Mesenteric fat pad (tissue), 1 donor: ENCODE measurements at places on chromosomes 5 and 9. TPM values are rescaled to one million over a fixed set of nuclear protein-coding genes. Genes with fewer than 3 reads are reported as not detected.
A peak's percentile ranks its signal among the peaks of the same experiment; 100 is the strongest.

DNA sequence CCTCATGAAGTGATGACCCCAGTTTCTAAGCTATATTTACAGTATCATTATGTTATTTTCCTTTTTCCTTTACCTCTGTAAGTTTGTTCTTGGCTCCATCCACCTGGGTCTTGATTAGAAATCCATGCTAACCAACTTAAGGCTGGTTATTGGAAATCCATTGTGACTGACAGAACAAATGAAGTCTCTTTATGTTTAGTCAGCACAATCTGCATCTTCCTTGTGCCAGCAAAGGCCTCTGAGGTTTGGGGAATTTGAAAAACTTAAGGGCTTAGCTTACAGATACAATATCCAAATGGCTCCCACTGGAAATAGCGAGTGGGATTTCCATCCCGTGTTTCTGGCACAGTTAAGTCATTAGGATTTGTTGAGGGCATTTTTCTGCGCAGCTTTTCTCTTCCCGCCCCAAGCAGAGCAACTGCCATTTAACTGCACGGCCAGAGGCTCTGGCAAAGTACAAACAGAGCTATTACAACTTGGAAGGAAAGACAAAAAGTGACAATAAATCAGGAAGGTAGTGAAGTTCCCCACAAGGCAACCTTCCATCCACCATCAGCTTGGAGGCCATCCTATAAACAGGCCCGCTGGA, 64.2 kb downstream of the DCP2 start:
- DNase-seq, result no peak

DNA sequence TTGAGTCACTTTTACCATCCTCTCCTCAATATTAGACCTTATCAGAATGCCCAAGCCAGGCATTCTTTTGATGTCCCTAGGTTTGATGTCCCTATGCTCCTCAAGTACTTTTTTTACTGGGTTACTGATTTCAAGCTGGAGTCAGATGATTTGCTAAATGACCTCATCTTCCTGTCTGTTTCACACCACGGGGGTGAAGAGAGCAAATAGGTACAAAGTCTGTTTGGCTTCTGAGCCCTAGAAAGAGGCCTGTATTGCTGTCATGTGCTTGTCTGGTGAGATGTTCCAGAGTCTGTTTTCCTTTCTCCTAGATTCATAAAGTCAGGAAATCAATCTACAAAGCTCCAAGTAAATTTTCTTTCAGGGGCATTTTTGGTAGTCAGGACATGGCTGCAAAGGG, 12.7 kb upstream of the DAB2 start:
- no peak for DNase-seq

KIF12 gene
- total RNA-seq, result 0.84 TPM

DNA sequence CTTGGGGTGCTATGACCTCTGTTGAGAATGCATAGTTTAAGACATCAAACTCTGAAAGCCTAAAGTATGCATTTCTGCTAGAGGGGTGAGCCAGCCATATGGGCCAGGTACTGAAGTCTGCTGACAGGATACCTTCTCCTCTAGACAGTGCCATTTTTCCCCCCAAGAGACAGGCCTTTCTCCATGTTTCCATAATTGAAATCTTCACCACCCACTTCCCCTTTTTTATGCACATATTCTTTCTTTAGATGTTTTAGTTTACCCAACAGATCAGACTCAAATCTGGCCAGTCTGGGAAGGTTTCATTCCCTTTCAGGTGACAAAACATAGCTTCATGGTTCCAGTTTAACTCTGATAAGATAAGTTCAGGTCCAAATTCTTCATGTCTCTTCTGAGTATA, 212.8 kb downstream of the ADCY2 start:
- no peak for DNase-seq

SOX30 gene
- not detected for total RNA-seq

DNA sequence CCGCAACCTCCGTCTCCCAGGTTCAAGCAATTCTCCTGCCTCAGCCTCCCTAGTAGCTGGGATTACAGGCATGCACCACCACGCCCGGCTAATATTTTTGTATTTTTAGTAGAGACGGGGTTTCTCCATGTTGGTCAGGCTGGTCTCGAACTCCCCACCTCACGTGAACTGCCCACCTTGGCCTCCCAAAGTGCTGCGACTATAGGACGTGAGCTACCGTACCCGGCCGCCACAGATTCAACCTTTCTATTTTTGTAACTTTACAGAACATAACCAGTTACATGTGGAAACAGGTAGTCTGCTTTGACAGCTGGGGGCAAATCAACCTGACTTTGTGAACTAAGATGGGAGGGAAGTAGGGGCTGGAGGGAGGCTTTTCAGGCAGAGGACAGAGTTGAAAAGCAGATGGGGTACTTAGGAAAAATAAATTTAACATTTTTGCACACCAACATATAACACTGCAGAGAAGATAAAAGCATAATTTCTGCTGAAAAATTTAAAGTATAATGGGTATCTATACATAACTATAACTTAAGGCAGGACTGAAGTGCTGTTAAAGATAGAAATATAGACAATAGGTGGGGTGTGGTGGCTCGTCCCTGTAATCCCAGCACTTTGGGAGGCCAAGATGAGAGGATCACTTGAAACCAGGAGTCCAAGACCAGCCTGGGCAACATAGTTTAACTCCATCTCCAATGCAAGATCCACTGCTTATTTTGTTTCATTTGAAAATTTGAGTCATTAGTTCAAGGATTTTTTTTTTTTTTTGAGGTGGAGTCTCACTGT, 5.1 kb downstream of the RPL37 start:
- no peak for DNase-seq

DNA sequence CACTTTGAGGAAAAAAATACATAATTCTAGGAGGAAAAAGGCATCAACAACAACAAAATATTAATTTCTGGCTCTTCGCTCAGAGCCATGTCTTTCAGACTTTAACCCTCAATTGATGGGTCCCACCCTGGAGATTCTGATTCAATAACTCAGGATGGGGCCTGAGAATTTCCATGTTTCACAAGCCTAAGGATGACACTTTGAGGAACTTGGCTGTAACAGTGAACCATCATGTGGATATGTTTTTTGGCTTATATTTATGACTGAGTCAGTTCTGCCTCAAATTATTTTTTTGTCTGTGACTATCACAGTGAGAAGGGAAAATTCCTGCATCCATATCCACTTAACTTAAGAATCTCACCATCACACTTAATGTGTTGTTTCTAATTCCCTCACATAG, 504.6 kb downstream of the RASEF start:
- no peak for DNase-seq

GRCh38 chr5:35373249-35373648, 143.0 kb upstream of the PRLR start:
- no peak for DNase-seq

GRCh38 chr9:91001146-91001611, 199.6 kb downstream of the SYK start:
- DNase-seq, result no peak

TNFSF8 gene
- total RNA-seq, result 4.6 TPM

TLX3 gene
- not detected for total RNA-seq

- DNase-seq, result no peak
Observed at GRCh38 chr5:14109041-14109747, 33.9 kb upstream of the TRIO start.

DNA sequence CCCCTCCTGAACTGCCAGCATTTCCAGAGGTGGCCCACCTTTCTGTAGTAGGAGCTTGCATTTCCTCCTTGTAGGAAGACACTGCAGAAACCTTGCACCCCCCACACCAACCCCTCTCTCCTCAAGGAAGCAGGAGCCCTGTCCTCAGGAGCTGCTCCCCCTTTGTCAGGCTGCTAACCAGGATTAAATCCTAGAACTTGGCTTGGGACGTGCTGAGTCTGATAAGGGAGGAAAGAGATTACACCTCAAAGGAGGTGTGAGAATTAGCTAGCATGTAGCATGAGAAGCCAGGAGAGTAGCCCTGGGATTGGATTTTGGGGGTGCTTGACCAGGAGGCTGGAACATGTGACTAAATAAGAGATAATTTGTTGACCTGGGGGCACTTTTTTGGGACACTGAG, 119.8 kb upstream of the ALDH1B1 start:
- peak; percentile 20 for DNase-seq

DNA sequence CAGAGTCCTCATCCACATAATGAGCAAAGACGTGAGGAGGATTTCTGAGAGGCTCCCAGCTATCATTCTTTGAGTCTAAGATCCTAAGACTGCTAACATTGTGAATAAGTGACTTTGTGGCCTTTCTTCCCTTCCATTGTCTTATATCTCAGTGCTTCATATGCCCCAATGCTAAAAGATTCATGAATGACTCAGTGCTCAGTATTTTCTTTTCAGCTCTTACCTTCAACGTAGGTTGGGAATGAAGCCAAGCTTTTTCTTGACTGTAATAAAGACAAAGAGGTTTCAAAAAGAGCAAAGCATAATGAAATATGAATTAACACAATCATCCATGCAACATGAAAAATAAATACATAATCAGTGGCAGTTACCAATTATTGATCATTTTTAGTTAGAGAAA, 146.4 kb downstream of the ENTREP1 start:
- DNase-seq, result no peak

DNA sequence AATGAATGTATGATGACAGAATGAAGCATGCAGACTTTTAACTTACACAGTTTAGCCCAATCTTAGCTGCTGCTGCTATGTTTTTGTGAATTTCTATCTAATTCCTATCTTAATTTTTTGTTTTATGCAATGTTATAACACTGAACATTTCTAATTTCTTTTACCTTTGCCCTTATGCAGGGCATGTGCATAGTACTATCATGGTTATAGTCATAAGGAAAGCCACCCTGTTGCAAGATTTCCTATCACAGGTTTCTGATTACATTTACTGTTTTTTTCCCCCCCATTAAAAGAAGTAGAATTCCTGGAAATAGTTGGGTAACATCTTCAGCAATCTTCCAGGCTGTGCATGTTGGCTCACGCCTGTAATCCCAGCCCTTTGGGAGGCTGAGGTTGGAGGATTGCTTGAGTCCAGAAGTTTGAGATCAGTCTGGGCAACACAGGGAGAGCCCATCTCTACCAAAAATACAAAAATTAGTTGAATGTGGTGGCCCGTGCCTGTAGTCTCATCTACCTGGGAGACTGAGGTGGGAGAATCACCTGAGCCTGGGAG, 164.4 kb downstream of the KDM4C start:
- no peak for DNase-seq

- no peak for DNase-seq
Observed at GRCh38 chr5:169628892-169629291, 8.2 kb upstream of the DOCK2 start.

DNA sequence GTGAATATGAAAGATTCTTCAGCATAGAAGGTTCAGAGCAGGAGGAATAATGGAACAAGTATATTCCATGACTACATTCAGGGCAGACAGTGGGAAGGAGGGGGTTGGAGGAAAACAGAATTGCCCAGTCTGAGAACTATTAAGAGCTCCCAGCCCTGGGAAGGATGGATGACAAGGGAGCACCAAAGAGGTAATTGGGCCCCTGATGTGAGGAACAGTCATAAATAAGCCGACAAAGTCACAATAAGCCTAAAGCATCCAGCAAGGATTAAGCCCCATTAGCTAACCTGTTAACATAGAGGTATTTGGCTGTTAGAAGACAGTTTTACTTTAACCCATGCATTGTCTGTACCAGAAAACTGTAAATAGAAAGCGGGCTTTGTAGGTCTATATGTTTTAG, 348.7 kb upstream of the SEMA6A start:
- no peak for DNase-seq

GRCh38 chr5:177393206-177393765, 7.2 kb downstream of the PFN3 start:
- no peak for DNase-seq

GRCh38 chr9:94783928-94784327, 57.4 kb downstream of the AOPEP start:
- DNase-seq, result no peak

- DNase-seq, result no peak
Observed at GRCh38 chr5:159199225-159199624, 10.1 kb downstream of the RNF145 start.

CSF2 gene
- total RNA-seq, result not detected
